BJ (cell line): ENCODE measurements at places on chromosomes 12 and 14.
A peak's percentile ranks its signal among the peaks of the same experiment; 100 is the strongest.

- DNase-seq: no peak
Observed at GRCh38 chr12:108277613-108278012, 61.5 kb downstream of the CMKLR1 start.

DNA sequence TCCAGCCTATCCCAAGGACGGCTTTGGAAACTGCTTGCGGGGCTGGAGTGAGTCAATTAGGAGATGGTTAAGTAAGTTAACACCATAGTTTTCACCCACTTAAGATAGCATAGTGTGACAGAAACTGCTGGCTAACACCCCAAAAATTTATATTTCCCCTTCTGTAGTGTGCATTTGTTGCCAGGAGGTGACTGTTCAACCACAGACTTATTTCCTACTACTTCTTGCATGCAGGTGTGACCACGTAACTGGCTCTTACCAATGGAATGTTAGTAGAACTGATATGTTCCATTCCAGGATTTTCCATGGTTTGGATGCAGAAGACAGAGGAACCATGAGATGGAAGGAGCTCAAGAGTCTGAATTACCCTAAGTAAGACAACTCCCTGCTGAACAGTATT, 52.9 kb upstream of the SLC35F4 start:
- no peak for DNase-seq

DNA sequence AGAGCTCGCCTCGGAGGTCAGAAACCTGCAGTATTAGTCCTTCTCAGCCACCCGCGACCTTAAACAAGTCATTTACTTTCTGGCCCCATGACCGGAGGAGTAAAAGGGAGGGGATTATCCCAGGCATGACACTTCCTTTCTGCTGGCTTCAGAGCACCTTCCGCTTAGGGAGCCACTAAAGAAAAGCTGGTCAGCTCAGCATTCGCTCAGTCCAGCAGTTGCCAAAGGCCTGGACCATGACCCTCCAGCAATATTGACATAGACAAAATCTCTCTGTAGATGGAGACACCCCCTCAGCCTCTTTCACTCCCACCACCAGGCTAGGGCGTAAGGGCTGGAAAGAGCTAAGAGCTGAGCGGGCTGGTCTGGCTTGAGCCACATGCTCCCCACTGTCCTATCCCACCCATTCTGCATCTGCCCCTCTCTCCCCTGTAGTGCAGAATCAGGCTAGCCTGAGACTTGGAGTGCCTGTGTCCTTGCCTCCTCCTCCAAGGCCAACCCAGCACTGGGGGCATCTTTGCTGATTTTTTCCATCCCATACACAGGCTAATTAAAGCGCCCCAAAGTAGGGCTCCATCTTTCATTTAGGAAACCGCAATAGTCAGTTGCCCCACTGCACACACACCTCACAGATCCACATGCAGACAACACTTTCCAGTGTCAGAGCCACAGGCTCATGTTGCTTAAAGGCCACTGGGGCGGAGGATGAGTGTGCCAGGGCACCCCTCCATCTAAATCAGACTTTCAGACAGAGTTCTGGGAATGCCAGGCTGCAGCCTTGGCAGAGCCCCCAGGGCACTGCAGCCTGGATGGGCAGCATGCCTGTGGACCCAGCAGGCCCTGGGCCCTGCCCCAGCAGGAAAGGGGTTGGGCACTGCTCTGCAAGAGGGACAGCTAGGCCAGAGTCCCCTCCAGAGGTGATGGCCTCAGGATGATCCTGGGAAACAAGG, 4.0 kb upstream of the CPNE6 start:
- no peak for DNase-seq

- peak; percentile 93 for DNase-seq
Observed at GRCh38 chr12:76588881-76589565, 29.5 kb upstream of the OSBPL8 start.

DNA sequence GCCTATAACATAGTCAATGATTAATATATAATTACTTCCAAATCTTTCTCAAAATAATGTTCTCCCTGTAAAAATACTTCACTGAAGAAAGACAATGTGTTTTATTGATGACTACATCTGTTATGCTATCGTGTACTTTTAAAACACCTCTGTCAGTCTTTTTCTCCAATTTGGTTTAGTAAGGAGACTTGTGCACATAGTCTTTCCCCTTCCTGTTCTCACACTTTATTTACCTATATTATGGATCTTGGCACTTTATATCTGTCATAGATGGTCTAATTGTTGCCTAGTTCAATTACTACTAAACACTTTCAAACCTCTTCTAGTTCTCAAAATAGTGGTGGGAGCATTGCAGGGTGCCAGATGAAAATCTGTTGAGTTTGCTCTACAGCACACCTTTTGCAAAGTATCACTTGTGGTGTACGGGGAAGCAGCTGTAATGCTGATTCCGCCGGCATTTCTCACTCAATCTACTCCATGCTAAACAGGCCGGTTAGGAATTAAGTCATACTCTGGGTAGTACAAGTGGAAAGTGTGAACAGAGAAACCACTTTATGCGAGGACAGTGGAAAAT, 1.1 kb upstream of the INSM2 start:
- DNase-seq: no peak

- no peak for DNase-seq
Observed at GRCh38 chr14:100606687-100607610, 19.7 kb upstream of the BEGAIN start.

GRCh38 chr12:43123461-43123860, 428.5 kb downstream of the ADAMTS20 start:
- DNase-seq: no peak

DNA sequence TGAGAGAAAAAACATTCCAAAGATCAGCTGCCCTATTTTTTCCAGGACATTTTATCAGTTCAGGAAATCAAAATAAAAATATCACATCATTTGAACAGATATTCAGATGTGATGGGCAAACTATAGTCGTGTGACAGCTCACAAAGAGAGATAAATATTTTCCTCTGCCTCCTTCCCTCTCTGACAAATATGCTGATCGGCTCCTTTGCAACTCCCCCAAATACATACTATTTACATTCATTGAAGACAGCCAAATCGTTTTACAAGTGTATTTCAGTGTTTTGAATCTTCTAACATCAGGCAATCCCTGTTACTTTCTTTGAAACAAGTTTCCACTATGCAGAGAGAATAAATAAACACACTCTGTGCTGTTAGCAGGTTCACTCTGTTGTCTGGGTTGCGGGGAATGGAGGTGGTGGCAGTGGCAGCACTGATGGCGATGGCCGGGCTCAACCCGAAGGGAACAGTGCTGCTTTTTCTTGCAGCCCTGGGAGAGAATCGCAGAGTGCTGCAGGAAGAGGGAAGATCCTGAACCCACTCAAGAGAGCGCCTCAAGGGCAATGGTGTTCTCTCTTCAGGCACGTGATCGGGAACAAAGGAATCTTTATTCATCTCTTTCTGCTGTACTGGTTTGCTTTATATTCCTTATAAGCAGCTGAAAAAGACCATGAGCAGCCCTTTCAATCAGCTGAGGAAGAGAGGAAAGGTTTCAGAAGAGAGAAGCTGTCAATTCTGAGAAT, 142.5 kb downstream of the PHLDA1 start:
- DNase-seq: no peak

- no peak for DNase-seq
Observed at GRCh38 chr14:23181946-23182345, 1.5 kb downstream of the SLC7A8 start.
